ENCODE measurements at places on chromosomes 7 and 10.

- peak within 1 kb of the TSS; percentile 93 for H3K4me3 ChIP-seq
- no peaks in the 10 kb centered on the region for H3K27me3 ChIP-seq
- DNase-seq: peak; percentile 87
- H3K27ac ChIP-seq: peak within 1 kb of the TSS; percentile 78
- H3K4me1 ChIP-seq: peaks cover 4% of the 10 kb centered on the region
- no peaks in the 10 kb centered on the region for H3K36me3 ChIP-seq
Observed at GRCh38 chr10:15859906-15860691, at the start of gene MINDY3. MINDY3 (minus strand) TSS chr10:15860507; CDS start chr10:15860299, 208 bp downstream.

DNA sequence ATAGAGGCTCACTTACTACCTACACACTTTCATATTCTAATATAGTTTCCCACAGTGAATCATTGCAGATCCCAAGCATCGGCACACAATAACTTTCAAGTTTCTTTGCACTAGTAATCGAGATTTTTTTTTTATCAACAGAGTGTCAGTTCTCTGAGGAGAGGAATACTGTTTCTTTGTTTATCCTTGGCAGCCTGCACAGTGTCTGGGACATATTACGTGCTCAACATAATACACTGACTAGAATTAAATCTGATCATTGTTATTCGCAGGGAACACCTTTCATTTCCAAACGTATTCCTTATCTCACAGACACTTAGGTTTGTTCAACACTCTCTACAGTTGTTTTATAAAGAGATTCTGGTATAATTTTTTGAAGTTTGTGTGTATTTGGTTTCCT is 95.3 kb downstream of the CACNA2D1 start:
- DNase-seq: peak; percentile 52
- no peaks in the 10 kb centered on the region for H3K27me3 ChIP-seq
- no peaks in the 10 kb centered on the region for H3K4me1 ChIP-seq
- no peaks in the 10 kb centered on the region for H3K36me3 ChIP-seq
- no peak overlapping the region for H3K27ac ChIP-seq

- no peaks in the 10 kb centered on the region for H3K27me3 ChIP-seq
- H3K4me1 ChIP-seq: no peaks in the 10 kb centered on the region
- H3K4me3 ChIP-seq: no peak overlapping the region
Observed at GRCh38 chr7:33601884-33602283, 303.5 kb upstream of the BMPER start.

DNA sequence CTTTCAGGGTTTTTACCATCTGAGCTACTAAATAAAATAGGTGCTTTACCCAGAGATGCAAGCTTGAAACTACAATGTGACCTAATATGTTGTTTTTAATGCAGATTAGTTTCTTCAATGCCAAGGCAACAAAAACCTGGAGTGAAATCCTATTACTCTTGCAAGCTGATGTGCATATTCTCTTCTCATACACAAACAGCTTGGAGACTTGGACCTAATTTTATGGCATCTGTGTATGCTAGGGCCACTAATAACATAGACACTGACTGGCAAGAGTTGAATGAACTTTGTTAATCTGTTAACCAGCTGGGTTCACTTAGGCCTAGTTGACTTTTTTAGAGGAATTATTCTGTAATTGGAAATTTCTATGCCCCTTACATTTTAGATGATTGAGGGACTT is 23.4 kb upstream of the SMIM30 start:
- H3K36me3 ChIP-seq: no peaks in the 10 kb centered on the region
- H3K4me1 ChIP-seq: no peaks in the 10 kb centered on the region
- H3K27me3 ChIP-seq: peaks cover 2% of the 10 kb centered on the region
- no peak overlapping the region for H3K4me3 ChIP-seq
- DNase-seq: no peak

GRCh38 chr7:72190919-72191318 is 221.2 kb downstream of the CALN1 start:
- no peaks in the 10 kb centered on the region for H3K36me3 ChIP-seq
- no peaks in the 10 kb centered on the region for H3K4me1 ChIP-seq
- DNase-seq: no peak
- no peaks in the 10 kb centered on the region for H3K27me3 ChIP-seq

- no peak for DNase-seq
- no peak overlapping the region for H3K27ac ChIP-seq
- no peaks in the 10 kb centered on the region for H3K27me3 ChIP-seq
- no peaks in the 10 kb centered on the region for H3K4me1 ChIP-seq
- H3K36me3 ChIP-seq: no peaks in the 10 kb centered on the region
Observed at GRCh38 chr7:133873187-133873586, 254.0 kb upstream of the LRGUK start.

- peaks cover 4% of the 10 kb centered on the region for H3K4me1 ChIP-seq
- H3K4me3 ChIP-seq: no peak overlapping the region
- DNase-seq: peak; percentile 65
- H3K27ac ChIP-seq: no peak overlapping the region
- H3K36me3 ChIP-seq: no peaks in the 10 kb centered on the region
Observed at GRCh38 chr7:28183627-28184026, 3.0 kb upstream of the JAZF1 start.

DNA sequence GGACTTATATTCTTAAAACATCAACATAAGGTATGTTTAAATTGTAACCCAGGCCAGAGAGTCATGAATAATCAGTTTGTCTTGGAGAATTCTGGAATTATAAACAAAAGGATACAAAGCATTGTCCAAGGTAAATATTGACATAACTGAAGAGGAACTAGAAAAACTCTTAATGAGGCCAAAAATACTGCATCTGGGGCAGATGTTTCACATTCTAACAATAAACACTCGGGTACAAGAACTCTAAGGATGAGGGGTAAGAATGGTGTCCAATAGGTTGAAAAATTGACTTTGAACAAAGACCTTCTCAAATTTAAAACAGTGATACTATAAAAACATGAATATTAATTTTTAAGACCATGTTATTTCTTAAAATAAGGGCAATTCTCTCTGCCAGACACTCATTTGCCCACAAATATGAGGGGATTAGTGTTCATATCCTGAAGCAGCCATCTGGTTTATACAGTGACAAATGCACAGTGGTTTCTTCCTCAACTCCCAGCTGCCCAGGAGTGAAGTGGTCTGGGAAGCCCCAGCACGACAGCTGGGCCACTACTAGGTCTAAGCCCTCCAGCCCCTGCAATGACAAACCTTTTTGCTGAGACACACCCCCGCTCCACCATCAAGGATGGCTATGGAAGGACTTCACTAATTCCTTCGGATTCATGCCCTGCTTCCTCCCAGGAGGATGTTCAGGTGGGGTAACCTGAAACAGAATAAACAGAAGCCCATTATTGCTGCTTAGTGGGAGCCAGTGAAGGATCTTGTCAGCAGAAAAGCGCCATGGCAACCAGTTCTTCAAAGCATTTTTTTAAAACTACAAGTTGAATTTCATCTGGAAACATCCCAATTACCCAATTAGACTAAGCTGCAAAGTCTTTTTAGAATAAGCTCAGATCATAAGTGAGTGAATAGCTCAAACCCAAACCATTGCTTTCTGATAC is 107.5 kb upstream of the ARID5B start:
- no peak overlapping the region for H3K4me3 ChIP-seq
- H3K4me1 ChIP-seq: peaks cover 9% of the 10 kb centered on the region
- peak; percentile 80 for DNase-seq
- no peaks in the 10 kb centered on the region for H3K36me3 ChIP-seq
- H3K27ac ChIP-seq: no peak overlapping the region

DNA sequence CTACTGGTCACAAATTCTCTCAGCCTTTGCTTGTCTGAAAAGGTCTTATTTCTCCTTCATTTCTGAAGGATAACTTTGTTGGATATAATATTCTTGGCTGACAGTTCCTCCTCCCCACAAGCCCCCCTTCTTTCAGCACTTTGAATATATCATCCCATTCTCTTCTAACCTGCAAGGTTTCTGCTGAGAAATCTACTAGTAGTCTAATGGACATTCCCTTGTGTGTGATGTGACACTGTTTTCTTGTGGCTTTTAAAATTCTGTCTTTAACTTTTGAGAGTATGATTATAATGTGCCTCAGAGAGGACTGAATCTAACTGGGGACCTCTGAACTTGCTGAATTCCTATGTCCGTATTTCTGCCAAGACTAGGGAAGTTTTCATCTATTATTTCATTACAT is 104.3 kb downstream of the RSU1 start:
- no peak overlapping the region for H3K4me3 ChIP-seq
- DNase-seq: no peak
- H3K27me3 ChIP-seq: no peaks in the 10 kb centered on the region
- no peaks in the 10 kb centered on the region for H3K36me3 ChIP-seq
- no peaks in the 10 kb centered on the region for H3K4me1 ChIP-seq

DNA sequence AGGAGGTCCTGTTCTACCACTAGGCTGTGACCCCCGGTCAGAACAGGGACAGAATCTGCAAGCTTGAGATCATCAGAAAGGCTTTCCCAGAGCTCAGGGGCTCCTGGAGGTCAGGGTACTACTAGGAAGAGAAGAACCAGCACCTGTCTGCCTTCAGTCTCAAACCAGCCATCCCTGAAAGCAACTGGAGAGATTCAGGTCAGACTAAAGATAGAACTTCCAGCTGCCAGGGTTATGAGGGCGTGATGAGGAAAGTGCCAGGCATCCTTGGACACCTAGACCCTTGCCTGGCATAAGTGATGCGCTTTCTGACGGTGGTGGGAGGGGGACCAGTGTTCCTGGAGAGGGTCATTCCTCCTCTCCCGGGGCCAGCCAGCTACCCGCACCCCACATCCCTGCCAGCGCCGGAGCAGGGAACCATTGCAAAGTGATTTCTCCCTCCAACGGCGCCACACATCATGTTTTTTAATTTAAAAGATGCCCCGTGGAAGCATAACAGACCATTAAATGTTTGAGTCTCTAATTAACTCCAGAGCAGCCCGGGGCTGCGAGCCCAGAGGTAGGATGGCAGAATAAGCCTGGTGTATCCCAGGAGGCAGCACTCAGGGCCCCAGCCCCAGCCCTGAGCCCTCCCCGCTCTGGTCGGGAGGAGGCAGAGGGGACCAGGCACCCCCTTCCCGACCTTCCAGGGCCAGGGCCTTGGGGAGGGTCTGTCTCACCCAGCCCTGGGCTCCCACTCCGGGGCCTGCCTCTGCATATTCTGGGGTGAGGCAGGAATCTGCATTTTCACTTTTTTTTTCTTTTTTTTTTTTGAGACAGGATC is 64.0 kb downstream of the ELFN1 start:
- H3K4me3 ChIP-seq: no peak overlapping the region
- no peak overlapping the region for H3K27ac ChIP-seq
- no peaks in the 10 kb centered on the region for H3K4me1 ChIP-seq
- no peak for DNase-seq
- H3K36me3 ChIP-seq: no peaks in the 10 kb centered on the region

GRCh38 chr7:2130096-2130375 is 102.7 kb downstream of the MAD1L1 start:
- no peak for DNase-seq
- no peak overlapping the region for H3K4me3 ChIP-seq
- no peaks in the 10 kb centered on the region for H3K4me1 ChIP-seq
- H3K36me3 ChIP-seq: no peaks in the 10 kb centered on the region

GRCh38 chr10:73167458-73167782 is 388 bp downstream of the ECD start:
- no peak for DNase-seq
- peak overlapping the region; percentile 91 for H3K27ac ChIP-seq
- peaks cover 2% of the 10 kb centered on the region for H3K36me3 ChIP-seq
- peak overlapping the region; percentile 69 for H3K4me3 ChIP-seq
- H3K27me3 ChIP-seq: no peaks in the 10 kb centered on the region

GRCh38 chr7:19988860-19989259 is 215.4 kb upstream of the TMEM196 start:
- DNase-seq: no peak
- no peak overlapping the region for H3K27ac ChIP-seq
- no peak overlapping the region for H3K4me3 ChIP-seq

- peak overlapping the region; percentile 12 for H3K27ac ChIP-seq
- H3K4me1 ChIP-seq: peaks cover 10% of the 10 kb centered on the region
- no peak overlapping the region for H3K4me3 ChIP-seq
- peak; percentile 90 for DNase-seq
Observed at GRCh38 chr10:3825244-3825643, 40.2 kb upstream of the KLF6 start.

GRCh38 chr10:48878091-48878490 is 61.5 kb downstream of the LRRC18 start:
- H3K4me1 ChIP-seq: no peaks in the 10 kb centered on the region
- H3K36me3 ChIP-seq: no peaks in the 10 kb centered on the region

GRCh38 chr7:84058311-84059076 is 136.1 kb downstream of the SEMA3A start:
- no peak overlapping the region for H3K4me3 ChIP-seq
- DNase-seq: peak; percentile 57
- H3K4me1 ChIP-seq: peaks cover 5% of the 10 kb centered on the region
- H3K27me3 ChIP-seq: no peaks in the 10 kb centered on the region

DNA sequence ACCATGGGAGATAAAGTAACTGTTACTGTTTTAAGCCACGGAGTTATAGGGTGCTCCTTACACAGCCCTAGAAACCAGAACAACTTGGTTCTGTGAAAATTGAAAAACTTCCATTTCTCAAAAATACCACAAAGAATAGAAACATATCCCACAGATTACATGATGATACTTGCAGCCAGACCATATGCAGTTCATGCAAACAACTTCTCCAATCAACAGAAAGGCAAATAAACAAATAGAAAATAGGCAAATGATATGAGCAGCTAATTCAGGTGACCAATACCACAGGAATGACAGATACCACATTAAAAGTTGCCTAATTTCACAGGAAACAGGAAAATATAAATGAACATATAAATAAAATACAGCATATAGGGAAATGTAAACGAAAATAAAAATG is 297.5 kb downstream of the HTR7 start:
- no peaks in the 10 kb centered on the region for H3K27me3 ChIP-seq
- H3K4me3 ChIP-seq: no peak overlapping the region
- H3K4me1 ChIP-seq: no peaks in the 10 kb centered on the region
- H3K36me3 ChIP-seq: no peaks in the 10 kb centered on the region
- DNase-seq: peak; percentile 25

GRCh38 chr7:104779888-104780287 is 234.1 kb upstream of the KMT2E start:
- no peak for DNase-seq
- H3K36me3 ChIP-seq: no peaks in the 10 kb centered on the region
- no peak overlapping the region for H3K4me3 ChIP-seq
- H3K27ac ChIP-seq: no peak overlapping the region
- no peaks in the 10 kb centered on the region for H3K4me1 ChIP-seq
- H3K27me3 ChIP-seq: no peaks in the 10 kb centered on the region

DNA sequence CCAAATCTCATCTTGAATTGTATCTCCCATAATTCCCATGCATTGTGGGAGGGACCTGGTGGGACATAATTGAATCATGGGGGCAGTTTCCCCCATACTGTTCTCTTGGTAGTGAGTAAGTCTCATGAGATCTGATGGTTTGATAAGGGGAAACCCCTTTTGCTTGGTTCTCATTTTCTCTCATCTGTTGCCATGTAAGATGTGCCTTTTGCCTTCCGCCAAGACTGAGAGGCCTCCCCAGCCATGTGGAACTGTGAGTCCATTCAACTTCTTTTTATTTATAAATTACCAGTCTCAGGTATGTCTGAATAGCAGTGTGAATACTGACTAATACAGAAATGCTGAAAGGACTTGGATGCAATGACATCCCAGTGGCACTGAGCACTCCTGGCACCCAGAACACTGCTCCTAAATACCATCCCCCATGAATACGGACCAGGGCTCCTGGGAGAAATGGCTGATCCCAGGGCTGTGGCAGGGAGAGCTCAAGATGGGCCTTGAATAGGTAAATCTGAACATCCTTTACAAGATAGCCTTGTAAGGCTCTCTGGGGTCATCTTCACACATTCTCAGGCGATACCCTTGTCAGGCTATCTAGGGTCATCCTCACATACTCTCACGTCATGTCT is 19.4 kb downstream of the ZFAND2A start:
- DNase-seq: no peak
- peaks cover 3% of the 10 kb centered on the region for H3K4me1 ChIP-seq
- H3K4me3 ChIP-seq: no peak overlapping the region
